ENCODE measurements at places on chromosomes 1 and 21.

DNA sequence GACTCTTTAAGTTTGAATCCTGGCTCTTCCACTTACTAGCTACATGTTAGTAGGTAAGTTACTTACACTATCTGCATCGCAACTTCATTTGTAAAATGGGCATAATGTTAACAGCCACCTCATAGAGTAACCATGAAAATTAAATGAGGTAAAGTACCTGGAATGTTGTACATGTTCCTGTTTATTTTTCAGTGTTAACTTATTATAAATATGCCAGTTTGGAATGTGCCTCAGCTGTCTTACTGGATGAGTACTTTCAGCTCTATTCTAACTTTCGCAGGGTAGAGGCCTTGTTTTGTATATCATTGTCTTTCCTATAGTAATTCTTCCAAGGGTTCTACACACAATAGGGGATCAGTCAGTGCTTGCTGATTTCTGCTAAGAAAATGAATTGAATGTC, 167.4 kb downstream of the DUSP10 start:
- DNase-seq: no peak

DNA sequence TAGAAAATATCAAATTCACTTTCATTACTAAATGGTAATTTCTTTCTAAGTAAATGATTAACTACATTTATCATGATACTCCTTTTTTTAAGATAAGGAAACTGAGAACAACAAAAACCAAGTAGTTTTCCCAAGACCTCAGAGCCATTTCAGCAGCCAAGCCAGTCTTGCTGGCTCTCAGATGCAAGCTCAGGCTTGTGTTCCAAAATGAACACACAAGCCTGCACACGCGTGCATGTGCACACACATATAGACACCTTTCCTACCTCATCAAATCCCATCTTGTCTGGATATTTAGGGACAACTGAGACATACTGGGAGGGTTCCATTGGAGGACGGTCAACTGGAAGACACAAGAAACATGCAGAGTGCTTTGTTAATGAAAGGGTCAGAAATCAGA, 83.0 kb downstream of the COLGALT2 start:
- DNase-seq: no peak

- no peak for DNase-seq
These were observed 31.9 kb downstream of the MAP3K21 start for GRCh38 chr1:233359431-233359830.

DNA sequence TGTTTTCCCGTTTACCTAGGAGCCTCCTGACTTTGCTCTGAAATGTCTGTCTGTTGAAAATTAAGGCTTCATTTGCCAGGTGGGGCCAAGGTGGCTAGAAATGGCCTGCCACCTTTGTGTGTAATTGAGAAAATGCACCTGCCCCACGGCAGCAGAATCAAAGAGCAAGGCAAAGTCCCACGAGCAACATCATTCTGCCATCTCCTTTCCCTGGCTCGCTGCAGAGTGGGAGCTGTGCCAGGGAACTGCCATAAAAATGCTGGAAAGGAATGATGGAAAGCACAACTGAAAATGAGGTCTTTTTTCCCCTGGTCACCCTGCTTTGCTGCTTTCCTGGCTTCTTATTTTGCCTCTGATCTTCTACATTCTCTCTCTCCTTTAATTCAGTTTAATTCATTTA, 5.5 kb upstream of the OLFML2B start:
- no peak for DNase-seq

DNA sequence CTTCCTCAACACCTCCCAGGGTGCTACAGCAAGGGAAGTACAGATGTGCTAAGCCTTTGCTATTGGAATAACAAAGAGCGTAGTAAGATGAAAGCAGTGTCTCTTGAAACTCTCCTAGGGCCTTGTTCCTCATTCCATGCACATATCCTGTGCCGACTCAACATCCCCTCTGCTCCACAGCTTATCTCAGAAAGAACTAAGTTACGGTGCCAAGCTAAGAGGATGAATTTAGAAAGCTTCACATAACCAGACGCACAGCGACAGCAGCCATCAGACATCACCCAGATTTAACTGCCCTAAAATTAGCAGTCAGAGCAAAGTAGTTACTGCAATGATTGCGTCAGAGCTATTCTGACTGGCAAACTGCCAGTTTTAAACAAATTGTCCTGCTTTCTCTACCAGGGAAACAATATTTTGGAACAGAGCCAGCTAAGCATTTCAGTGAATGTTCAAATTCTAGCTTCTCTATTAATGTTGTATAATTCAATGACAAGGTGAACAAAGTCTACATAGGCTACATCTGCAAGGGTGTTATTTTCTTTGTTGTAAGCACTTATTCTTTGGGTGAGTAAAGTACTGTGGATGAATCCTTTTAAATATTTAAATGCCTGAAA, 9.5 kb downstream of the SIPA1L2 start:
- DNase-seq: peak; percentile 70

DNA sequence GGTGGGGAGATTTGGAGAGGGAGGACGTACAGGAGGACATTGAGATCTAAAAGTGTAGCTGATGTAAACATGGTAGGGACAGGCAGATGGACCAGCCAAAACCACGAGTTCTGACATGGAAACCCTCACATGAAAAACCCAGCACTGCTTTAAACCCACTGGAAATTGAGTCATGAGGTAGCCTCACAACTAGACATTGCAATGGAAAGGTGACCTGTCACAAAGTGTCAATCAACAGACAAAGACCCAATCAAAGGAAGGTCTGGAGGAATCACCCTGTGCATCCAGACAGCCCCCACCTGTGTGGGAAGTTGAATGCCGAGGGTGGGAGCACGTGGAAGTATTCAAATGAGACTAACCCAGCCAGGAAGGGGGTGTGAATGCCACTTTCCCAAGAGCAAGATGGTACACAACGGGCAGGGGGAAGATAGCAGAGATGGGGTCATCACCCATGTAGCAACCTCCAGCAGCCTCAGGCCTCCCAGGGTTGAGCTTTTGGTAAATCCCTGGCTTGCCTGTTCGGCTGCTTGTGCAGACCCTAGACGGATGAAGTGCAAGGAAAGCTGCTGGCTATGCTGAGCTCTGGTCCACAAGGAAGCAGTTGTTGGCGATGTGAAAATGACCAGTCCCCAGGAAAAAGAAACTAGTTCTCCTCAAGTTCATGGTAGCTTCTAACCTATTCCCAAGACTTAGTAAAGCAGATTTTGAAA, 5.6 kb downstream of the FCMR start:
- DNase-seq: no peak
